ENCODE measurements at places on chromosomes 7 and 10.

DNA sequence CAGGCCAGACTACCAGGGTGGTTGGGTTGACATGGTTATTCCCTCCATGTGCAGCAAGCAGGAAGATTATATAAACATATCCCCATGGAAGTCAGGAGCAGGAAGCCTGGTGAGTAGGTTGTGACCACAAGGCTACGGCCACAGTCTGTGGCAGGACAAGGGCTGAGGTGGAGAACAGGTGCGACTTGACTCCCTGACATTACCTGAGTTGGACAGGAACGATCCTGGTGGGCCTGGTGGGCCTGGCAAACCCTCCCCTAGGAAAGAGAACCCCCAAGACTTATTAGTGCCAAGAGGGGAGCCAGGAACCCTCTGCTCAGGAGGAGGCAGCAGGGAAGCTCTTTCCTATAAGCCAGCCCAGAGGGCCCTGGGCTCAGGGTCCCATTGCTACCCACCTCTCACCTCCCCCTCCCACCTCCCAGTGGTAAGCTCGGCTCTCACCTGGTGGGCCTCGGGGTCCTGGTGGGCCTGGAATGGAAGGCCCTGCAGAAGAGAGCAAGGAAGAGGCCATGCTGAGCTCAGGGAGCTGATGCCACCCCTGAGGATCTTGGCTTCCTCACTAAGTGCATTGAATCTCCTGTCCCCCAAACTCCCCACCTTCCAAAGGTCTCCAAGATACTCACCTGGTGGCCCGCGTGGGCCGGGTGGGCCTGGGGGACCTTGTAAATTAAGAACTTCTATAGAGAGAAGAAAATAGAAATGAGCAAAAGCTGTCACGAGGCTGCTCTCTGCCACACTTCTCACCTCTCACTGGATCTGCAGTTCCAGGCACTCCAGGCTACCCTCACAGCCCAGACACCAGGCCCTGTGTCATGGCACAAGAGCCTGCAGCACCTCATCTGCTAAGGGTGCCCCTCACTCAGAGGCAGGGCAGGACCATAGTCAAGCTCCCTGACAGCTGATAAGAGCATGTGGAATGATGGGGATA lies 44.6 kb downstream of the COL17A1 start:
- DNase-seq, result no peak

GRCh38 chr7:91565499-91566401 lies 301.5 kb downstream of the FZD1 start:
- no peak for DNase-seq

DNA sequence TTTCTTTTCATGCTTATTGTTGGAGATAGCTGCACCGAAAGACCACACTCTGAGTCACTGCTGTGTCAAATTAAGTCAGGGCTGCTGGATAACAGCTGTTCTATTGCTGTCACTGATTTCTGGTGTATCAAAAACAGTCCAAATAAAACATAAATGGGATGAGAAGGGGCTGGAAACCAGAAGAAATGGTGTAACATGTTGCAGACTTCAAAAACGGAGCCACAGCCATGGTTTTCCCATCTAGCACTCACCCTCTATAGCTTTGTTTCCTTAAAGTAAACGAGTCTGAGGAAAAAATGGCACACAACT lies 103.3 kb upstream of the DIP2C start:
- no peak for DNase-seq

DNA sequence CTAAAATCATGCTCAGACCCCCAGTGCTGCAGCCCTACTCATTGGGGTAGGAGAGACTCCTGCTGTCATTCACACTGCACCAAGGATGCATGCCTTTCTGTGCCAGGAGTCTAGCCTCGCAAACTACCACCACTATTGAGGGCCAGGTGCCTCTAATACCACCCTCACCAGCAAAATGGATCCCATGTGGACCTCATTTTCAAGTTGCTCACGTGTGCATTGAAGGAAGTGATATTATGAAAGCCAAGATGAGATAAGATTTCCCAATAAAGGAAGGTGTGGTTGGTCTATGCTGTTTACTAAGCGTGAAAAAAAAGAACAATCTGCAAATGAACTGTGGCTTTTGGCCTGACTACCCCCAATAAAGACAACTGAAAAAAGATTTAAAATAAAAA lies 7.2 kb upstream of the LAMTOR4 start:
- peak; percentile 60 for DNase-seq

DNA sequence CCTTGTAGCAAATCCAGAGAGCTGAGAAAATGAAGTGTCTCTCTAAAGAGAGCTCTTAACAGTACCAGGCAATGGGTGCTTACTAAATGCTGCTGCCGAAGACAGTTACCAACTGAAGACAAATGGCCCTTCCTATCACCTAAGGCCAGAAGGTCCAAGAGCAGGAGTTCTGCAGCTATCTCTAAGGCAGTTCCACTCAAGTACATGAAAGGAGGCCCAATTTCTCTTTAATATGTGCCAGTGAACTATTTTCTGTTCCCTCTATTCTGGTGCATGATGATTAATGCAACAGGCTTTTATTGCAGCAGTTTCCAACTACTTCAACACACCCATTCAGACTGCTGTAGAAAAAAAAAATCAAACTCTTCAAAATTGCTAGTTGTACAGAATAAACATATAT lies 122.5 kb downstream of the SLC25A13 start:
- peak; percentile 20 for DNase-seq

- DNase-seq, result no peak
Observed at GRCh38 chr10:18008986-18009385, 57.3 kb downstream of the SLC39A12 start.

GRCh38 chr7:121186746-121187145 lies 142.1 kb upstream of the WNT16 start:
- DNase-seq, result peak; percentile 3

- DNase-seq, result no peak
Observed at GRCh38 chr7:20287317-20287716, 43.4 kb upstream of the ITGB8 start.

- no peak for DNase-seq
Observed at GRCh38 chr10:5581670-5582566, 57.2 kb downstream of the CALML3 start.

DNA sequence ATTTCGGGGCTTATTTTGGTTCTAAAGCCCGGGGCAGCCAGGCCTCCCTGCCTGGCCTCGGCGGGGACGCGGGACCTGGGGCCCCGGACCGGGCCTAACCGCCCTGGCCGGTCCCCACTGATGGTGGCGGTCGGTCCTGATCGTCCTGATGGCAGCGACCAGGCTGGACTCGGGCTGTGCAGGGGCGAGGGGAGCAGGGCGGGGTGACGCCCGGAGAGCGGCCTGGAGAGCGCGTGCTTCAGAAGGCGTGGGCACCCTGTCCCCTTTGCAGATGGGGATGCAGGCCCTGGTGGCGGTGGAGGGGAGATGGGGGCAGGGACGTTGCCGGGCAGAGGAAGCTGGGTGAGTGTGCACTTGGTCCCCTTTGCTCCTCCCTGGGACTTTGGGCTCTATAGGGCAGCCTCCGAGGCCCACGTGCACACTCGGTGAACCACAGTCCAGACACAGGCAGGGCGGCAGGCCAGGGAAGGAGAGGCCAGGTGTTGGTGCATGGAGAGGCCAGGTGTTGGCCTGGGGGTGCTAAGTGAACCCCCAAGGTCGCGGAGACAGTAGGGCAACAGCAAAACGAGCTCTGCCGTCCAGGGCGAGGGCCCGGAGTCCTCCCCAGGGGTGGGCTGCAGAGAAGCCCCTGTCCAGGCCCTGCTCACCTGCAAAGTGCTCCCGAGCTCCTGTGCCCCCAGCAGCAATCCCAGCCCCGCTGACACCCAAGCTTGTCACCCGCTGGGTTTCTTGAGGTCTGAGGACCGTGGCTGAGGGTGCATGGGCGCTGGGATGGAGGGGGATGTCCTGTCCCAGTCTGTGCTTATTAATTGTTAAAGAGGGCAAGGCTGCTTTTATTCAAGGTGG lies 42.4 kb upstream of the FAM20C start:
- DNase-seq, result peak; percentile 75

DNA sequence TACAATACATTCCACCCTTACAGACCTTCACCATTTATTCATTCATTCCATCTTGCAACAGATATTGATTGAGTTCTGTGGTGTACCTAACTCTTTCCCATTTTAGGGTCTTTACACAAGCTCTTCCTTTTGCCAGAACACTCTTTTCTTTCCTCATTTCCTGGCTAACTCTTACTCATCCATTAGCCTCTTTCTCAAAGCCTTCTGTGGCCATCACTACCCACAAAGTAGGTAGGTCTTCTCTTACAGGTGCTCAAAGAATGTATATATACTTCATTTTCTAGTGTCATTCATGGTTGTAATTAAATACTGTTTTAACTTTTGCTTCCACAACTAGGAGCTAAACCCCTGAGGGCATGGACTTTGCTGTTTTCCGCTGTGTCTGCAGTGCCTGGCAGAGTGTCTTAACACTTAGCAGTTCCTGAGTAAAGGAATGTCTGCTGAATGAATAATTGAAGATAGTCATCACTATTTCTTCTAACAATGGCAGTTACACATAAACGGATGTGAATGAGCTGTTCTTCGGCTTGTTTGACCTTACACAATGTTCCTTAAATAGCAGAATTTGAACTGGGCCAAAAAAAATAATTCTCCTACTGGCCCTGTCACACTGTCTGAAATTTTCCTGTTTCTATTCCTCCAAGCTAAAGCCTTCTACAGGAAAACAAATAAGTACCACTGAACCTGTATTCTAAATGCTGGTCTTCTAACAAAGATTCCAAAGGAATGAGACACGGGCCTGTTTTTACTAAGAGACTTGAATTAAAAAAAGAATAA lies 15.1 kb downstream of the BCAP29 start:
- no peak for DNase-seq

DNA sequence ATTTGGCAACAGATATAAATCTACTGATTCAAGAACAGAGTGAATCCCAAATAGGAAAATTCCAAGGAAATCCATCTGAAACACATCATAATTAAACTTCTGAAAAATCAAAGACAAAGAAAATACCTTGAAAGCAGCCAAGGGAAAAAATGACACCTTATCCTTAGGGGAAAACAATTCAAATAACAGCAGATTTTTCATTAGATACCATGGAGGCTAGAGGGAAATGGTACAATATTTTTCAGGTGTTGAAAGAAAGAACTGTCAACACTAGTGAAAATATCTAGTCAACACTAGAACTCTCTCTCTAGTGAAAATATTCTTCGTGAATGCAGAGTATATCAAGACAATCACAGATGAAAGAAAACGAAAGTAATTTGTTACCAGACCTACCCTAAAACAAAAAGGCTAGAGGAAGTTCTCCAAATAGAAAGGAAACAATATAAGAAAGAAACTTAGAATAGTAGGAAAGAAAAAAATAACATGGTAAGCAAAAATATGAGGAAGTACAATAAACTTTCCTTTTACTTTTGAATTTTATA lies 5.7 kb upstream of the FAM241B start:
- no peak for DNase-seq

DNA sequence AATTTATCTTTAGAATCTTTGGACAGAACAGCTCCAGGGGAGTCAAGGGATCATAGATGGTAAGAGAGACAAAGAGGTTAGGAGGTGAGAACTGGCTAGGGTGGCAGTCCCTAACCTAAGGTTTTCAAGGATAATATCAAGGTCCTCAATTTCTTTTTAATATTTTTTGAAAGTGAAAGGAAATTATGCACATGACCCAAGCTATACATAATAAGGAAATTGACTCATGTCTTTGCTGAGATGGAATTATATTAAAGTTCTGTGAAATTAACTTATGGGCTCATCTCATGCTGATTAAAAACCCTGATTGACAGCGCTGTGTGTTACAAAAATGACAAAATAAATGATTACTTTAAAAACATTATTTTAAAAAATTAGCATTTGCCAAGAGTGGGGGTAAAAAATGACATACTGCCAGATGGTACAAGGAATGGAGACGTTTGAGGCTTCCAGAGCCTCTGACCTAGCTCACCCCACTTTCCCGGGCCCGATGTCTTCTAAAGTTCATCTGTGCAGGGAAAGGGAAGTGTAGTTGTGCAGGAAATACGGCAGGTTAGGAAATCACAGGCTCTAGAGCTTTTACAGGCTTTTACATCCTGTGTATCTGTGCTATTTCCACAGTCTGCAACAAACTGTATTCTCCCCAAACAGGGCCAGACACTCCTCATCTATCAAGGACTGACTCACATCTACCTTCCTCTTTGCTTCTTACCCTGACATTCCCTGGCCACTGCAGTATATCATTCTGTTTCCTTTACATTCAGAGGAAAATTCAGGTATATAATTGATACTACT lies 185.6 kb upstream of the PRSS58 start:
- DNase-seq, result peak; percentile 43

DNA sequence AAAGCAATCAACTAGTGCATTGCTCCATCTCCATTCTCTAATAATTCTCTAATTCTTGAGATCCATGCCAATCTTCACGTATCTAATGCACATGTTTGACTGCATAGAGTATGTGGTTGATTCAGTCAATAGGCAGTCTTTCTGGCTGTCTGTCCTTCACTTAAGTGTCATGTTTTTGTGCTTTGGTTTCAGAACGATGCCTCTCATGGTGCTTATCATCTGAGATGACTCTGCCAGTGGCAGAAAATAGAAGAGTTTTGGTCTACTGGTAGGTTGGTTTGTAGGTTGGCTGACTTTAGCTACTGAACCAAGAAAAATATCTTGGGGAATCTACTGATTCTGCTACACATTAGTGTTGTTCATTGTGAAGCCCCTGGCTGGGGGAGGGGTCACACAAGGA lies 364.2 kb downstream of the SFMBT2 start:
- no peak for DNase-seq

- no peak for DNase-seq
Observed at GRCh38 chr10:75191821-75192568, 18.6 kb upstream of the VDAC2 start.

DNA sequence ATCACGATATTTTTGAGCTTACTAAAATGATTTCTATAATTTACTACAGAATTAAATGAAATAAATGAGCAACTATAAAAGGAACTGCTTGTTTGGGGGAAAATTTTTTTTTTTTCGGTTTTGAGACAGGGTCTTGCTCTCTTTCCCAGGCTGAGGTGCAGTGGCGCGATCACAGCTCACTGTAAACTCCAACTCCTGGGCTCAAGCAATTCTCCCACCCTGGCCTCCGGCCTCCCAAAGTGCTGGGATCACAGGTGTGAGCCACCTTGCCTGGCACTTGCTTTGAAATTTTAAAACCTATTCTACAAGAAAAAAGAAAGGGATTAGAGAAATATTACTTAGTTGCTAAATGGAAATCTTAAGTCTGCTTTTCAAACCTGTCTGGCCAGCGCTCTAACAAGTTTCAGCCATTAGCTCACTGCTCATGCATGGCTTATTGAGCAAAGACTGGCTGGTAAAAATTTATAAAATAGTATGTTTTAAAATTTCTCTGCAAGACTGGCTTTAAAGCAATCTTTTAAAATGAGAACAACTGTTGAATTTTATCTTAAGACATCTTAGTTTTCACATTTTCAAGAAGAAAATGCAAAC lies 144.0 kb downstream of the ATE1 start:
- no peak for DNase-seq

DNA sequence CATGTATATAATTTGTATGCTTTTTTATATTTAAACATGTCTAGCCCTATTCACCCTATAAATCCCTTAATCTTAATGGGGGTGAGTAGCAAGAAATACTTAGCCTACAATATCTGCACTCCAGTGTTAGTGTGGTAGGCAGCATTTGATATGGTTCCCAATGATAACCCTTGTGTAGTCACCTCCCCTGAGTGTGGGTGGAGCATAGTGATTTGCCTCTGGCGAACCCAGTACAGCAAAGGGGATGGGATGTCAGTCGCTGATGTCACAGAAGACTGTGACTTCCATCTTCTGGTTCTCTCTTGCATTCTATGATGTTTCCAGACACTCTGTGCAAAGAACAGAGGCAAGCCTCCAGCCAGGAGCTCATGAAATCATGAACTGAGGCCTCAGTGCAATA lies 211.2 kb downstream of the CRPPA start:
- peak; percentile 5 for DNase-seq

GRCh38 chr10:124741281-124741921 lies 2.8 kb downstream of the FAM53B start:
- peak; percentile 90 for DNase-seq

Measured in hematopoietic multipotent progenitor cell treated with erythropoietin and hydrocortisone succinate and interleukin-3 and kit ligand, for 4 days (in vitro differentiated cells).